ENCODE measurements at places on chromosomes 13 and 19.

GRCh38 chr13:108494991-108495645, 134.3 kb upstream of the MYO16 start:
- DNase-seq, result no peak

GRCh38 chr13:58985845-58986244, 1177.9 kb downstream of the DIAPH3 start:
- DNase-seq, result no peak

GRCh38 chr19:11014403-11014911, 53.6 kb downstream of the SMARCA4 start:
- no peak for DNase-seq

- no peak for DNase-seq
Observed at GRCh38 chr19:43643326-43643725, 3.7 kb upstream of the CADM4 start.

DNA sequence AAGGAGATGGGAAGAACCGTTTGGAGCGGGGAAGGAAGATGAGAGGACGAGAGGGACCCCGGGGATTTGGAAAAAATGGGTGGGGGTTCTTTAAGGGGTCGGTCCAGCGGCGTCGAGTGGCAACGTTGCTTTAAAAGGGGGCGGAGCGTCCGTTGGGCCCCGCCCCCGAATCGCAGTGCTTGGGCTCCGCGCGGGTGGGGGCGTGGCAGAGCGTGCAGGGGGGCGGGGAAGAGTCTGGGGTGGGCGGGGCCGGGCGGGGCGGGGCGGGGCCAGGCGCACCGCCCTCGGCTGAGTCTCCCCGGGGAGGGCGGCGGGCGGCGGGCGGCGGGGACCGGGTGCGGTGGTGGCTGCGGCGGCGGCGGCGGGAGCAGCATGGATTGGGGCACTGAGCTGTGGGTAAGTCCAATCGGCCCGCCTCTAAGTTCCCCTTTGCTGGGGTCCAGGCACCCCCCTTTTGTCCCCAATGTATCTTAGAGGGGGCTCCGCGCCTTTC, at the start of gene TRIP10:
Gene TRIP10 (plus strand): TSS at position 291 of the 493 bp plus-strand sequence. CDS start 82 bp downstream, at position 373.
- DNase-seq, result peak; percentile 79

DNA sequence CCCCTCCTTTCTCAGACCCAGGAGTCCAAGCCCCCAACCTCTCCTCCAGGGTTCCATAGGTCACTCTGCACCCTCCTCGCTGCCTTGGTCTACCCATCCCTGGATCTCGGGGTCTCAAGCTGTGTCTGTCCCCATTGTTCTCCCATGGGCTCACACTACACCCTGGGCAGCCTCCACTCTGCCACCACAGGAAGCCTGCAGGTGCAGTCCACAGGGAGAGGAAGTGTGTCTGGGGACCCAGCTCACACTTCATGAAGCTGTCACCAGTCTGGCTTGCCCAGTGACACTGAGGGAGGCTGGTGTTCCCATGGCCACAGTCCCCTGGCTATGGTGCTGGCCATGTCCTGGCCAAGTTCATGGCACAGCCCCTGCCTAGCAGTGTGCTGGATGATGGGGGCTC, 5.3 kb downstream of the NECTIN2 start:
- no peak for DNase-seq

DNA sequence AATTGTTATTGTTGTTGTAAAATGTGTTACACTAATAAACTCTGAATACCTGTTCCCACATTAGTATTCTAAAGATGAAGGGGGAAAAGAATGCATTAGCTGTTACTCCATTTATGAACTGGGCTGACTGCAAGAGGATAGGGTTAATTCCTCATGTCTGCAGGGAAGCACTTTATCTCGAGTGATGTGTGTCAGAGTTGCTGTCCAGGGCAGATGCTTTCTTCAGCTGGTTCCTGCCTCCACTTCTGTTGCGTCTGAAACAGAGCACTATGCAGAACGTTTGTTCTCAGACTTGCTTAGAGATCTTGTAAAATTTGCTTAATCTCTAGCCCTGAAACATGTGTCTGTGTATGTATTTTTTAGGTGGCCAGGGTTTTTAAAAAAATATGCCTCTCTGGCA, 318.8 kb downstream of the SPRY2 start:
- DNase-seq, result no peak

DNA sequence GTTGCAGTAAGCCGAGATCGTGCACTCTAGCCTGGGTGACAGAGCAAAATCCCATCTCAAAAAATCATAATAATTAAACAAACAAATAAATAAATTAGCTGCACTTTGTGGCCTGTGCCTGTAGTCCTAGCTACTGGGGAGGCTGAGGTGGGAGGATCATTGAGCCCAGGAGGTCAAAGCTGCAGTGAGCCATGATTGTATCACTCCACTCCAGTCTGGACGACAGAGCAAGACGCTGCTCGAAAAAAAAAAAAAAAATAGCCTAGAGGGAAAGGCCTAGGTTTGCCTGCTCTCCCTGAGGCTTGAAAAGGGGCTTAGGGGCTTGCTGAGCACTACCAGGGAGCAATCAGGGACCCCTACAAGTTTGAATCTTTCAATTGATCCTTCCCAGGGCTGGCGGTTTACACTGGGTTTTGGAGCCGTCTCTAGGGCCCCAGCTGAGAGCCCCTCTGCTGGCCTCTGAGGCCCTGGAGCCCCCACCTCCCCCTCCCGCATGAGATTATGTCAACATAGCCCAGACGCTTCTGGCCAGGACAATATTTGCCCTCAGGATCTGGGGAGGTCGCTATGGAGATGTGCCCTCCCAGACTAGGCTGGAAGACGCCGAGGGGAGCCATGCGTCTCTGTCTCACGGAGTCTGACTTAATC, 10.4 kb upstream of the GIPR start:
- no peak for DNase-seq

DNA sequence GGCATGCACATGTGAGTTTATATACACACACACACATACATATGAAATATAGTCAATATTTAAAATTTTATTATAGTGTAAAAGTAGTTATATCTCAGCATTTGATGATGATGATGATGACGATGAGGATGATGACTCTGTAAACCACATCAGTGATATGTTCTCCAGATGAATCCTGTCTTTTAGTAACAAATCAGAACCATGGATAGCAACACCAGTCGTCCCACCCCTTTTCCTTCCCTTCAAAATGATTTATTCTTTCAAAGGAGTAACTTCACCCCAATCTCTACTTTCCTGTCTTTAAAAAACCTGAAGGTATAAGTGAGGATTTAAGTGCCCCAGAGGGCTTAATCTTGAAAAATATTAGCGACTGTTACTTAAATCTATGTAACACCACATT, 74.1 kb downstream of the DCLK1 start:
- DNase-seq, result no peak

DNA sequence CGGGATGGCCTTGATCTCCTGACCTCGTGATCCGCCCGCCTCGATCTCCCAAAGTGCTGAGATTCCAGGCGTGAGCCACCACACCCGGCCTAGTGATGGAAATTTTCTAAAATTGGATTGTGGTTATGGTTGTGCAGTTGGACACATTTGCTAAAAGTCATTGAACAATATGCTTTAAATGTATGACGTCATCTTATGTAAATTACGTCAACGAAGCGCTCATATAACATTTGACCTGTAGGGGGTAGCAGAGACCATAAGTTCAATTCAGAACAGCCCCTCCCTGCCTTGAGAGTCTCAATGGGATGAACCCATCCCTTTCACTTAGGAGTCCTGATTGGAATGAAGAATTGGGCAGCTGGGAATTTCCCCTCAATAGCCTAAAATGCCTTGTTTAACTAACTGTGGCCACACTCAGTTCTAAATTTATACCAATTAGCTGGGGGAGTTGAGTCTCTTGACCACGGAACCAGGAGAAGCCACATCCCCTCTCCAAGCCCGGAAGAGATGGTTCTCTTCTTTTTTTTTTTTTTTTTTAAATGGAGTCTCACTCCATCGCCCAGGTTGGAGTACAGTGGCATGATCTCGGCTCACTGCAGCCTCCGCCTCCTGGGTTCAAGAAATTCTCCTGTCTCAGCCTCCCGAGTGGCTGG, 15.2 kb upstream of the TLE6 start:
- peak; percentile 82 for DNase-seq

- DNase-seq, result no peak
Observed at GRCh38 chr13:70634893-70635292, 526.6 kb upstream of the KLHL1 start.

- no peak for DNase-seq
Observed at GRCh38 chr19:54369082-54369687, 4.5 kb upstream of the LAIR1 start.

DNA sequence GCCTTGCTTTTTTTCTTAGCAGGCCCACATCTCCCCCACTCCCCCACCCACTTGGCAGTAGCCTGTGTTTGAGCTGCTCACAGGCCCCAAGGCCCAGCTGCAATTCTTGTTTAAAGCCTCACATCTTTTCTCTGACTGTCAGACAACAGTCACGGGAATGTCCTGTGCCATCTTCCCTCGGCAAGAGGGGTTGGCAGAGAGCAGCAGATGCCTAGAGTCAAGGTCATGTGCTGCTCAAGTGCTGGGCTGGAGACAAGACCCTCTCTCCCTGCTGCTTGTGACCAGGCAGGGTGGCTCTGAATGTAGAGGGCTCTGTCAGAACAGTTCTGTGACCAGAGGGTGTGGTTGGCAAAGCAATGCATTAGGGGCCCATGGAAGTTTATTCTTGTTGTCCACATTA, 47.4 kb downstream of the BBC3 start:
- no peak for DNase-seq

- DNase-seq, result no peak
Observed at GRCh38 chr13:98103531-98103930, 39.4 kb upstream of the FARP1 start.

GRCh38 chr19:383922-384798, 24.8 kb downstream of the C2CD4C start:
- no peak for DNase-seq

DNA sequence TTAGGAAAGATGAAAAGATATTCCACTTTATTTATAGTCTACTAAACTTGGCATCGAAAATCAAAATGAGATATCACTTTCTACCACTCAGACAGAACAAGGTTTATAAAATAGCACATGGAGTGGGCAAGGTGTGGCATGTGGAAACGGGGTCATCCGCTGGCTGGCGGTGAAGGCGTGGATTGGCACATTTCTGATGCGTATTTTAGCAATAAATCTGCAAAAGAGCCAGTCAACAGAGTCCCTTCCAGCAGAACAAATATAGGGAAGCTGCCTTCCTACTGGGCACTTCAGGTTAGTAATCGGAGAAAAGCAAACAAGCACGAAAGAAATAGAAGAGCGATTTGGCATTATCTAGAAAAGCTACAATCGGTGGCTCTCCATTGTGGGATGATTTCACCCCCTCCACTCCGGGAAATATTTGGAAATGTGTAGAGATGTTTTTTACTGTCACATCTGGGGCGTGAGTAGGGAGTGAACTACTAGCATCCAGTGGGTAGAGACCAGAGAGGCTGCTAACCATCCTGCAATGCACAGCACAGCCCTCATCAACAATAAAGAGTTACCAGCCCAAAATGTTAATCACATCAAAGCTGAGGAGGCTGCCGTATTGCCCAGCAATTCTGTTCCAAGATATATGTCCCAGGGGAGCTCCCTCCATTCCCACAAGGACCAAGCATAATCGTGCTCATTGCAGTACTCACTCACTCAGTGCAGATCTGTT, 116.1 kb upstream of the PEG3 start:
- DNase-seq, result no peak

All from NCI-H1436 (cell line).